Left forelimb (tissue), 1 donor: ENCODE measurements at places on chromosomes 12 and 14.

DNA sequence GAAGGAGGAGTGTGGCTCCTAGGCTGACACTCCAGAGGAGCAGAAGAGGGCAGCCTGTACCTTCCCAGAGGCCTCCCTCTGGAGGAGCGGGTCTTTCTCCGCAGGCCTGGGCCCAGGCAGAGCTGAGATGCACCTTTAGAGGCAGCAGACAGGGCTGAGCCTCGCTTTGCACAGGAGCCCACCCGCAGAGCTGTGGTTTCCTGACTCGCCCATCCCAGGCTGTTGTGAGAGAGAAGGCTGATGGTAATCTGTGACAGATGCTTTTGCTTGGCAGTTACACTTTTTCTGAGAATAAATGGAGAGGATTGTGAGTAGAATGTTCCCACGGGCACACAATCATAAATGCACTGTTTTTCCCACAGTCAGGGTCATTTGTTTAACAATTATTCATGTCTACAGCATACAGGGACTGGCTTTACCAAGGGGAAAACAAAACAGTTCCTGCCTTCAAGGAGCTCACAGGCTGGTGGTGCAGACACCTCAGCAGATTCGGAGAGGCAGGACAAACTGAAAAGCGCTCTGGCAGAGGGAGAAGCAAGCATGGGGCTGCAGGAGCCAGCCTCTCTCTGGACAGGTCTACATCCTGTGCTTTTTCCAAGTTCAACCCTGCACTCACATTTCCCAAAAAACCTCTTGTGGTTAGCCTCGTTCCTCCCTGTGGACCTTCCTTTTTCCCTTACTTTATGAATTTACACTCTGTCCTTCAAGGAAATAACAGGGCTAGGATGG lies 13.9 kb downstream of the EVL start:
- peak; percentile 65 for DNase-seq

- no peak for DNase-seq
Observed at GRCh38 chr12:16063726-16064125, 152.6 kb downstream of the DERA start.

DNA sequence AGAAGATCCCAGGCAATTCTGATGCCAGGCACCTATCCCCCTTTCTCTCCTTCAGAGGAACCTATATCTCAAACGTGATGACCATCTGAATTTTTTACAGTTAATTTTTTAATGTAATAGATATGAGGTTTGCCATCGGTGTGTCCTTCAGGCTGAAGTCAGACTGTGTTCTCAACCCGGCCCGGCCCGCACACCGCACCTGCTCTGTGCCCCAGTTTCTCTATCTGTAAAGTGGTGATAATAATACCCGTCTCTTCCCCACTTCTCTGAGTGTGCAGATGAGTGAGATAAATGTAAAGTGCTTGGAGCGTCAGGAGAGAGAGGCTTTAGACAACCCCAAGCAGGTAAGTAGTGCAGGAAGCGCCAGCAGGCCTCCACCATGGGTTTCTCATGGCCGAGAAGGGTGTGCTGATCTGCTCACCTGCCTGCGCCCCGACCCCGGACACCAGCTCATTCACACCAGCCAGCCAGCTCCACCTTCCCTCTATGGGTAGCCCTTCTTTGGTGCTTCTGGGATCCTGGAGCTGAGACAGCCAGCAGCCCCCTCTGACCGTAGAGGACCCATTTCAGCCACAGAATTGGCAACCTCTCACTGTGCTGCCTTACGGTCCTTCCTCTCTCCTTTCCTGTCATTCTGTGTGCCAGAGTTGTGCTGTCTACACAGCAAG lies 80.0 kb downstream of the ZFP36L1 start:
- DNase-seq: no peak

- no peak for DNase-seq
Observed at GRCh38 chr14:35072226-35072625, 26.2 kb downstream of the FAM177A1 start.

- peak; percentile 28 for DNase-seq
Observed at GRCh38 chr12:108633081-108633533, 587 bp downstream of the SELPLG start.
